ENCODE measurements at places on chromosomes 7 and 10.
A peak's percentile ranks its signal among the peaks of the same experiment; 100 is the strongest.

DNA sequence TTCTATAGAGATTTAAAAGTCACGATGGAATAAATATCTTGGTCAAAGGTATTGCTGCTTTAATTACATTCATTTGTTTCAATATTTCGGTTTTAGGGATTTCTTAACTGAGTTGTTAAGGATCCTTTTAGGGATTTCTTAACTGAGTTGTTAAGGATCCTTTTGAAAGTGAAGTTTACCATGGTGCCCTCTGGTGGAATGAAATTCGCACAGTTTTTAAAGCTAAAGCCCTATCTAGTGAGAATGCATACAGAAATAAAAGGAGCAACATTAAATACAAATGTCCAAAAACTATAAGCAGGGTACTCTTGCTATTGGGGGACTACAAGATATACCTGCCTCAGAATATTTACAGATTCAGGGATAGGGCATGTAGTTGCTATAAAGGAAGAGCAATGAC is 193.7 kb downstream of the RNLS start:
- DNase-seq, result peak; percentile 66

DNA sequence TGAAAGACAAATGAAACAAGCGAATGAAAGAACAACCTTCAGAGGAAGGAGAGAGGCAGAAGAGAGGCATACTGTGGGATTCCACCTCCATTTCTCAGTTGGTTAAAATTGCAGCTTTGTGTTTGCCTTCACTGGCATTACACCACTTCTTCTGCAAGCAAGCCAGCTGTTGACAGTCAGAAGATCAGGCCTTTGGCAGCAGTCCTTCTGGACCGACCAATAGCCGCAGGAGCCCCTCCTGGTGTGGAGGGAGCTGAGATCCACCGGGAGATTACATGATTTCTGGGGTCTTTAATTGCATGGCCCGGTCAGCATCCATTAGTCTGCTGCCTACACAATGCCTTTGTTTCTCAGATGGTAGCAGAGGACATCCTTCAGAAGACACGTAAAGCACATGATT is 206.7 kb downstream of the ADAM12 start:
- no peak for DNase-seq

DNA sequence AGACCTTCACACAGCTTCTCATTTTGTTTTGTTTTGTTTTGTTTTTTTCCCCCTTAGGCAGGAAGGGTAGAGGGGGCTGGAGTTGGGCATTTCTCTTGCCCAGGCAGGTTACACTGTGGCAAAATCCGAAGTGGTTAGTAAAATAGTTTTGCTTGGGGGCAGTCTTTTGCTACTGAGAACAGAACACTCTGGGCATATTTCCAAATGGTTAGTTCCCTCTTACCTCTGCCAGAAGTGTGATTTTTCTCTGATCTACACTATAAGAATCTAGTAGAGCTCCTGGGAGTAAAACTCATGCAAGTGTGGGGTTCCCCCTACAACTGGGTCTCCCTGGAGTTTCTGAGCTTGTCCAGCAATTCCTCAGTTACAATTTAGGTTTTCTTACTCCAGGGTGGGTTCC is 61.7 kb downstream of the NPS start:
- no peak for DNase-seq

DNA sequence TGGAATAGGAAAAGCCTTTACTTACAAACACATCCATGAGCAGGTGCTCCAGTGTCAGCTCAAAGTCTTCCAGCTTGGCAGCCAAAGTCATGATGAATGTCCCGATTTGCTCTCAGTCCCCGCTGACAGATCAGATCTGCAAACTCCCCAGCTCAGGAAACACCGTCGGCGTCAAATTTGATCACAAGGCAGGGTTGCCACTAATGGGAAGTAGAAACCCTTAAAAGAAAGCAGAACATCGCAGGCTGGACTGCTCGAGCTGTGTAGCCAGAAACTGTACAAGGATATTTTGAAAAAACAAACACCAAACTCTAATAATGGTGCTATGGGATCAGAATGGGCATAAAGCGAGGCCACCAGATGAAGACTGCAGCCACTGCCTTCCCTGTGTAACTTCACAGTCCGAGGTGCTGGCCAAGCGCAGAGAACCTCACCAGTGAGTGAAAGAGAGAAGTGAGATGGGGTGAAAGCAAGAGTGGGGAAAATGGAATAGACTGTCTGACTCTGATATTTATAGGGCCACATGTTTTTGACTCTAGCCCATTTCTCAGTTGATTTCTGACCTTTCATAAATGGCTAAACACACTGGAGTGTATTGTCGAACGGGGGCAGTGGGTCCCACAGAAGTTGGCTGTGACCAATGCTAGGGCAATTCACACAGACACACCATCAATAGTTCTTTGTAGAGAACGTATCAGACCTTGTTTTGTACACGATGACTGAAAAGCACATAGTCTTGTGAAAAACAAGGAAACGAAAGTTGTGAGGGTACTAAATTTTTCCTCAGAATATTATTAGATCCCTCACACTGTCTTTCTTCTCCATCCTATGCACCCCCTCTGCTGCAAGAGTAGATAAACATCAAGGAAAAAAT is 306.2 kb downstream of the FRMD4A start:
- peak; percentile 21 for DNase-seq

- DNase-seq, result no peak
Measured at GRCh38 chr7:125568799-125569198, 639.2 kb upstream of the POT1 start.

DNA sequence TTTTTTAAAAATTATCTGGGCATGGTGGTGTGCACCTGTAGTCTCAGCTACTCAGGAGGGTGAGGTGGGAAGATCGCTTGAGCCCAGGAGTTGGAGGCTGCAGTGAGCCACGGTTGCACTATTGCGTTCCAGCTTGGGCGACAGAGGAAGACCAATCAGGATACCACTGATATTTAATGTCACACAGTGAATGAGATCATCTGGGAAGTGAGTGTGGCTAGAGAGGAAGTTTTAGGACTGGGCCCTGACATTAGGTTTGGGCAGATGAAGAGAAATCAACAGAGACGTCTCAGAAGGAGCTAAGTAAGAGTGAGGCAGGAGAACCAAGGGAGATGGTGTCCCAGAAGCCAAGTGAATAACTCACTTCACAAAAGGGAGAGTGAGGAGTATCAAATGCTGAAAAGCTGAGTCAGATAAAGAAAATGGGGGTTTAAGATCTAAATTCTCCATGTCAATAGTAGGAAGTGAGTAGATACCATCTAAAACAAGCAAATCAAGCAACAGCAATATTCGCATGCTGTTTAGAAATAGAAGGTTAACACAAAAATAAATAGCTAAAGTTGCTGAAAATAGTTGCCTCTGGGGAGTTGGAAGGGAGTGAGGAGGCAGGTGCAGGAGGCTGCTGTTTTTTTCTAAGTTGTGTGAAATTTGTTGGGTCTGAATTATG is 11.5 kb downstream of the PILRA start:
- DNase-seq, result no peak

GRCh38 chr7:37129035-37129425 is 319.6 kb downstream of the ELMO1 start:
- peak; percentile 44 for DNase-seq

GRCh38 chr10:101166430-101166829 is 35.3 kb downstream of the TLX1 start:
- no peak for DNase-seq

- no peak for DNase-seq
Measured at GRCh38 chr10:117936141-117936540, 110.6 kb downstream of the RAB11FIP2 start.

GRCh38 chr10:128150045-128150493 is 23.8 kb upstream of the MKI67 start:
- DNase-seq, result peak; percentile 85

DNA sequence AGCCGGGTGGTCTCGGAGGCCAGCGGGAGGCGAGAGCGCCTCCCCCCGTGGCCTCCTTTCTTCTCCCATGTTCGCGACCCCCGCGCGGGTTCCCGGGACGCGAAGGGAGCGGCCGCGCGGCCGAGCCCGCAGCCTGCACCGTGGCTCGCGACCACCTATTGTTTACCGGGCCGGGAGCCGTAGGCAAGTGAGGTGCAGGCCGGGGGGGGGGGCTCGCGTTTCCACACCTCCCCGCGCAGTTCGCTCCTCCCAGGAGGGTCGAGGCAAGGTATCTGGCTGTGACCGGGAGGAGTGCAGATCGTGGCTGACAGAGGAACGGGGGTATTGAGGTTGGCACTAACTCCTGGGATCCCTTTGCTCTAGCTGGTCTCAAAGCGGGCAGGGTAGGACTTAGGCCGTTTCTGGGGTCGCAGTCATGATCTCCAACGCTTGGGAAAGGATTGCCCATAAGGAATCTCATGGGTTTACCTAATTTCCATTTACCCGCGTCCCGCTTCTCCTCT is 734 bp downstream of the PTPN12 start:
- DNase-seq, result peak; percentile 26

- no peak for DNase-seq
Measured at GRCh38 chr10:45644527-45644926, 28.0 kb downstream of the ZFAND4 start.

DNA sequence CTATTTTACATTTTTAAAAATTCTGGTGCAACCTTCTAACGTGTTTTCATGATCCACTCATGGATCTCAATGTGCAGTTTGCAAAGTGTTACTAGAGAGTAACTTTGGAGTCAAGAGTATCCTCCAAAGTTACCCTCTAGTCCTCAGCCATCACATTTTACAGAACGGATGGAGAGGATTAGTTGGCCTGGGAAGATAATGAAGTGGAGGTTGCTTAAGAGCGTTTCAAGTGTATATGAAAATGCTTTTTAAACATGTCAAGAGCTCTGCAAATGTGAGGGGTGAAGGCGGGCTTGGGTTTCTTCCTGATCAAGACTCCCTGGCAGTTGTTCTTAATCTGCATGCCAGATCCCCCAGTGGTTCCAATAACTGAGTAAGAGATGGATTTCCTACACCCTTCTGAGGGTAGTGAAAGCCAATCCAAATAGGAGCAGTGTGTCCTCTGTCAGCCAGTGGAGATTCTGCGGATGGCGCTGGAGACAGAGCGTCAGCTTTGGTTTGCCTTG is 299.4 kb upstream of the NPVF start:
- DNase-seq, result no peak

DNA sequence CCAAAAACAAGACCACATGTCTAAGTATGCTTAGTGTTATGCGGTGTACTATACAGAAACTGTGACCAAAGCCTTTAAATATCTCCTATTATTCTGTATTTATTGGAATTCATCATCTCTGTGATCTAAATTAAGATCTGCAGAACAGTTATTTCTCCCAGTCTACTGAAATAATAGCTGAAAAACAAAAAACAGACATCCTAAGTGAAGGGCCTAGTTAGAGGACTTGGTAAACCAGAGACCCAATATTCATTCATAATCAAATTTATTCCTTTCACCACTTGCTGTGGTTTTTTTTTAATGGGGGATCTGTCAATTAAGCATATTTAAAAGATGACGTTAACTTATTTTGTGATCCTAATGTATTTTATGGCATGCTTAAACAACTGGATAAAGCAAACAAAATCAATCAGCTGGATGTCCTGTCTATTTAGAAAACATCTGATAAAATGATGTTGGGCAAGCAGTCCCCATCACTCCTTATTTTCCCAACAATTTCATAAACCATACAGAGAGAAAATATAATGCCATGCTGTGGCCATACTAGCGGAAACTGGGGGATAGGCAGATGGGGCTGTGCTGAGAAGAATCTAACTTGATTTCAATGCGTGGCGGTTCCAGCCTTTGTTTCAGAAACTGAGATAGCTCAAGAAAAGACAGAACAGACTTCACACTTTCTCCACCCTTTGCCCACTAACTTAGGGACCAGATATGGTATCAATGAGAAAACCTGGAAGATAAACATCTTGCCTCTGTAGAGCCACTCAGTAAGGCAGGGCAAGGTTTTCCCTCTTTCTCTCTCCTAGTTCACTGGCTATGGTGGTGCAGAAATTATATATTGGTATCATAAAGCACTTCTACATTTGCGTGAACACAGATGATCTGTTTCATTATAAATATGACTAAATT is 32.9 kb downstream of the ICA1 start:
- no peak for DNase-seq

DNA sequence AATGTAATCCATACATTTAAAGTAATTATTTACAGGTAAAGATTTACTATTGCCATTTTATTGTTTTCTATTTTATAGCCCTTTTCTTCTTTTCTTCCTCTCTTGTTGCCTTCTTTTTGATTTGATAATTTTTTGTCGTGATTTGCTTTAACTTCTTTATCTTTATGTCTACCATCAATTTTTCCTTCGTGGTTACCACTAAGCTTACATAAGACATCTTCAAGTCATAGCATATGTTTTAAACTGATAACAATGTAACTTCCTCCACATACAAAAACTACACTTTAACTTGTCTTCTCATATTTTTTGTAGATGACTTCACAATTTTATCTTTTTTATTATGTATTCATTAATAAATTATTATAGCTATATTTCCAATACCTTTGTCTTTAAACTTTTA is 316.6 kb downstream of the PLXDC2 start:
- peak; percentile 39 for DNase-seq

DNA sequence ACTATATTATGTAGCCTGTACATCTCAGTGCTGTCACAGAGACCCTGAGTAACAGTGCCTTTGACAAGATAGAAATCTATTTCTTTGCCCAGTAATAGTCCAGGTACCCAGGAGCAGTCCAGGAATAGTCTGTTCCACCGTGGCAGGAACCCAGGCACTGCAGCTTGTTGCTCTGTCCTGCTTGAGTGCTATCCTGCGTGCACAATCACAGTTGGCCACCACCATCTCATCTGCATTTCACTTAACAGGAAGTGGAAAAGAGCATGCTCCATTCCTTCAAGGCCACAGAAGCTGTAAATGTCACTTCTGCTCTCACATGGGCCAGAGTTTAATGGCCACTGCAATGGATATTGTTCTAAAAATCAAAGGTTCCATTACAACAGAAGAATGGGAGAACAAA is 61.5 kb upstream of the PRR15 start:
- no peak for DNase-seq

- no peak for DNase-seq
Measured at GRCh38 chr7:105664816-105665525, 83.7 kb upstream of the EFCAB10 start.

GRCh38 chr7:24503506-24503905 is 69.7 kb upstream of the PALS2 start:
- no peak for DNase-seq

GRCh38 chr10:62681211-62681940 is 123.1 kb upstream of the ADO start:
- DNase-seq, result peak; percentile 70

DNA sequence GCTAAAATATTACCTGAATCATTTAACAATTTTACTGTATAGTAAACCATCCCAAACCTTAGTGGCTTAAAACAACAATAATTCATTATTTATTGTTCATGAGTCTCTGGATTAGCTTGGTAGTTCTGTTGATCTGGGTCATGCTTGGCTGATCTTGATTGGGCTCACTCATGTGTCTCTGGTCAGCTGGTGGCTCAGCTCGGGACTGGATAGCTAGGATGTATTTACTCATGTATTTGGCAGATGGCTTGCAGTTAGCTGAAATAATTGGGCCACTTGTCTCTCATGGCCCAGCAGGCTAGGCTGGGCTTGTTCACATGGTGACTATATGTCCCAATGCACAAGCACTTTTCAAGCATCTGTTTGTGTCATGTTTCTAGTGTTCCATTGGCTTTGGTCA is 262.8 kb downstream of the BBS9 start:
- no peak for DNase-seq

- DNase-seq, result no peak
Measured at GRCh38 chr10:31138026-31138553, 106.4 kb upstream of the ZNF438 start.

- no peak for DNase-seq
Measured at GRCh38 chr7:2041496-2042367, 191.0 kb downstream of the MAD1L1 start.

Measured in hematopoietic multipotent progenitor cell (in vitro differentiated cells).